ENCODE measurements at places on chromosomes 3 and 15.

GRCh38 chr3:157447026-157447694 lies 10.5 kb downstream of the PTX3 start:
- no peak for DNase-seq

GRCh38 chr15:61946778-61947177 lies 113.5 kb downstream of the VPS13C start:
- DNase-seq, result no peak

GRCh38 chr3:9278498-9278897 lies 29.1 kb upstream of the SRGAP3 start:
- no peak for DNase-seq

GRCh38 chr3:122988508-122988907 lies 39.1 kb downstream of the SEMA5B start:
- no peak for DNase-seq

DNA sequence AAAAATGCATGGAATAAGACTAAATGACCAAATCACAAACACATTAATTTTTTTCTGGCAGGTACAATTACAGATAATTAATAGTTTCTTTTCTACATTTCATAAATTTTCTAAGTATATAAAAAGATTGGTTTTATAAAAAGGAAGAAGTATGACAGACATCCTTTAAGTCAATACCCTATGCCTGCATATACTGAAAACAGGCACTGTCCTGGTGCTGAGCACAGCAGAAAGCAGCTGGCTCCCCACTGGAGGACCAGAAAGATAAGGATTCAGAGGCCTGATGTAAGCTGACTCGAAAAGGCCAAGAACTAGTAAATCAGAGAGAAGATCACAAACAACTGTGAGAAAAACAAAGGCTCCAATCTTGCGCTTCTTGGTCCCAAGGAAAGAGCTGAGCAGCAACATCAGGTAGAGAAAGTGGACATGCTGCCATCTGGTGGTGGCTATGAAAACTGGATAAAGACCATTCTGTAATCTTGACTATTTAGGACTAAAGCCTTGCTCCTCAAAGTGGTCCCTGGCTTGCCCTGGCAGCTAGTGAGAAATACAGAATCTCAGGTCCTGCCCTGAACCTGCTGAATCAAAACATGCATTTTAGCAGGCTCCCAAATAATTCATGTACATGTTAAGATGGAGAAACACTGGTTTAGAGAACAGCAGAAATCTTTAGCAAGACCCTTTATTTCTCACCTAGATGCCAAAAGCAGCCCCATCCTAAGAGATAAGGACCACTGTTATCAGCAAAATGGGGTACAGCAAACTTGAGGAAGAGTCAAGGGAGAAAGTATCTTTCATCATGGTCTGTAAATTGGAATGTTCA lies 76.0 kb downstream of the TRANK1 start:
- DNase-seq, result peak; percentile 47

GRCh38 chr3:35785234-35785888 lies 146.0 kb downstream of the ARPP21 start:
- DNase-seq, result no peak

DNA sequence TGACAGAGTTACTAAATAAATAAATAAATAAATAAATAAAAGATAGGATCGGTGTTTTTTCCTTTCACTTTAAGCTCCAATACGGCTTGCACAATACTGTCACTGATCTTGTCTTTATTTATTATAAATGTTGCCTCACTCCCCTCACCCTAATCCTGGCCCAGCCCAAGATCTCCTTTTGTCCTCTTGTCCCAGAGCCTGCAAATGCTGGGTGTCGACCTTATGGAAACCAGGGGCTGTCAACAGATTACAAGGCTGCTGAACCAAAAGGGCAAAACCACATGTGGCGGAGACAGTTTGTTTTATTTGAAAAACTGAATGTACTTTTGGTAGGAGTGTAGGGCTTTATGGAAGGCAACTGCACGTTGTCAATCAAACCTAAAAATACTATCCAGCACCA lies 75.9 kb downstream of the RFTN1 start:
- DNase-seq, result no peak

DNA sequence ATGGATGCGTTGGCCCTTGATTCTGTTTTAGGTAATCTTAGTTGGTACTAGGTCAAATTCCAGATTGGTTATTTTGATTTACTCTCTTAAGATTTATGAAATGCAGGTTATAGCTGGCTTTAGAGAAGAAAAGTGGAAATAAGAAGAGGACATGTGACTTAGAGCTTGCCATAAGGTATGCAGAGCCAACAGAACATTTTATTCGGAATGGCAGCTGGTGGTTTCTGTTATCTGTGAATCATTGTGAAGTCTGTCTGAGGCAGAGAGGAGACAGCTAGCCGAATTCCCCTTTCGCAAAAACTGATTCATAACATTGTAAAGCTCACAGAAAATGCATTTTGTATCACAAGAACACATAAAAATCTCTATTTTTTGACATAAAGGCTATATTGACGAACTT lies 82.1 kb downstream of the FILIP1L start:
- no peak for DNase-seq

DNA sequence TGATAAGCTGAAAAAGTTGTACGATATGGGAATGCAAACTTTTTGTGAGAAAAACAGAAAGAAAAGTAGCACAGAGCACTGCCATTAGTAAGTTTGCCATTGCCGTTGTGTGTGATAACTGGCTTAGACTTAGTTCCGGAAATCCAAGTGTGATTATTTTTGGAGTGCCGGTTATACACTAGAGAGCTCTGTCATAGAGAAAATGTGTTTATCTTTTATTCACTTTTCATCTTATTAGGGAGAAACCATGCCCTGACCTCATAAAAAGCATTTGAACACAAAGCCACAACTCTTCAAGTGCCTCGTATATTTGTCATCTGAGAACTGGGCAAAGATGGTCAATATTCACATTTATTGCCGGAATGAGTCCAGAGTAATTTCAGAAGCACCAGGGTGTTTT lies 36.1 kb downstream of the CTDSPL start:
- DNase-seq, result no peak

DNA sequence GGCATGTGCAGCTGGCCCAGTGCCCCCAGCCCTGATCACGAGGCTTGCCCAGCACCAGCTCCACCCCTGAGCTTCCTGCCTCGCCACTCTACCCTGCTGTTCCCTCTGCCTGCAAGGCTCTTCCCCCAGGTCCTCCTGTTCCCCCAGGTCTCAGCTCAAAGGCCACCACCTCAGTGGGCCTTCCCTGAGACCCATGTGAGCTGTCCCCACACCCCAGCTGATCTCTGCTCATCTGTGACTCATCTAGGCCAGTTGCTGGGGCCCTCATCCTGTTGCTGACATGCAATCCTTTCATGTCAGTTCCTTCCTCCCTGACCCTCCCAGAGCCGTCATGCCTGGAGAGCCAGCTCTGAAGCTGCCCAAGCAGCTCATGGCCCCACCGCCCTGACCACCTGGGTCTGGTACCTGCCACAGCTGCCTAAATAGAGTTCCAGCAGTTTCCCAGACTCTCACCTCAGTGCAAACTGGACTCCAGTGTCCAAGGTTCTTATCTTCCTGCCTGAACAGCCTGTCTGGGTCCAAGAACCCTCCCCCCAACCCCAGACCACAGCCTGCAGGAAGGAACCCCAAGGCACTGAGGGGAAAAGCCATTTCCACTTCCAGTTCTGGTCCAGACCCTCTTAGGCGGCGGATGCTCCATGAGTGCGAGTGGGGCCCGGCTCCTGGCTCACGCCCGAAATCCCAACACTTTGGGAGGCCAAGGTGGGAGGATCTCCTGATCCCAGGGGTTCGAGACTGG lies 116.6 kb upstream of the IQSEC1 start:
- DNase-seq, result no peak

GRCh38 chr3:58793938-58794337 lies 127.4 kb upstream of the FAM3D start:
- no peak for DNase-seq

GRCh38 chr15:49471733-49472132 lies 48.7 kb downstream of the FGF7 start:
- no peak for DNase-seq

- no peak for DNase-seq
Observed at GRCh38 chr15:60616147-60616546, 137.2 kb upstream of the ICE2 start.

- no peak for DNase-seq
Observed at GRCh38 chr3:20022954-20023622, 11.0 kb upstream of the PP2D1 start.

DNA sequence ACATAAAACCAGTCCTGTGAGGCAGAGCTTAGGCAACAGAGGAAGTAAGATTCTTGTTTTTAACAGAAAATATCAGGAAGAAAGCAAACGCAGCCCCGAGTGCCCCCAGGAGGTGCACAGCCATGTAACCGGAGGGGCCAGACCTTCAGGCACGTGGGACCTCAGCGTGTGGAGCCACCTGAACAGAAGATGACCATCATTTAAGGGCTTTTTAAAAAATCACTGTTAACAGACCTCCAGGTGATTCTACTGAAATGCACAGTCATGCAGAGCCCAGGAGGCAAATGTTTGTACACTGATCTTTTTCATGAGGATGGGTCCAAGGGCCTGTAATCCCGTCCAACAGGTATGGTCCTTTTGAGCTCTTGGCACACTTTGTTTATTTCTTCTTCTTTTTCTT lies 38.8 kb downstream of the SPG21 start:
- no peak for DNase-seq

DNA sequence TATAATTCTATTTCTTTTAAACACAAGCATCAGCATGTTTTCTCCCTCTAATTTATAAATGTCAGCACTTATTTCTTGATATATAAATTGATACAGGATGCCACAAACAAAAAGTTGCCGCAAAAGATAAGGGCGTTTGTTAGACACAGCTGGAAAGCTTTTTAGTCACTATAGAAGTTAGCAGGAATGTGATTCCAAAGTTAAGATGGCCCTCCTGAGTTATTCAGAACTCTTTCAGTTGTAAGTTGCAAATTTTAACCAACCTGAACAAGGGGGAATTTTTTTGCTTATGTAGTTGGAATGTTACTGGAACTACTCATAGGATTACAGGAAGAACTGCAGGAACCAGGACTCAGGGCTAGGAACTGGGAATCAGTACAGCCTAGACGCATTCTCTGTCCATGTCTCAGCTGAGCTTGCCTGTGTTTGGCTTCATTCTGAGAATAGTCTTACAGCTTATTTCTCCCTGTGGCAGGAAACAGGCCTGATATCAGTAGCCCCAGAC lies 166.3 kb downstream of the VGLL4 start:
- DNase-seq, result no peak

DNA sequence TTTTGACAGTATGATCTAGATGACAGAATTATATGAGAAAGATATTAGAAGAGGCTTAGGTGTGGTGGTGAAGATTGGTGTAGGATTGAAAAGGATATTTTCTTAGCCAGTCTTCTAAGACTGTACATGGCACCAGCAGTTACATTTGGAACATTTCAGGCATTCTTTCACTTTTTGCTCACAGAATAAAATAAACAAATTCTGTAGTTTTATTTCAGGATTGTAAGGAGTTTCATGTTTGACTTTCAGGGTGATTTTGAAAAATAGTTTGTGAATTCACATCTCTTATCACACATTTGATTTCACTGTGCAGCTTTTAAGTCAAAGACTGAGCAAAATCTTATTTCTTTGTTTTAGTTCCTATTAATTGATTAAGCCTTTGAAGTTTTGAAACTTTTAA lies 27.1 kb downstream of the DNAJC13 start:
- no peak for DNase-seq

GRCh38 chr15:61654918-61655317 lies 405.3 kb downstream of the VPS13C start:
- DNase-seq, result no peak

GRCh38 chr3:44993471-44994205 lies 17.6 kb downstream of the EXOSC7 start:
- no peak for DNase-seq

Measured in activated CD8-positive, alpha-beta memory T cell treated with anti-CD3 and anti-CD28 coated beads, Interleukin-2, amount 50 U/mL, for 4 hours (primary cell).